HFF-Myc (cell line): ENCODE measurements at places on chromosomes 11 and 22.

DNA sequence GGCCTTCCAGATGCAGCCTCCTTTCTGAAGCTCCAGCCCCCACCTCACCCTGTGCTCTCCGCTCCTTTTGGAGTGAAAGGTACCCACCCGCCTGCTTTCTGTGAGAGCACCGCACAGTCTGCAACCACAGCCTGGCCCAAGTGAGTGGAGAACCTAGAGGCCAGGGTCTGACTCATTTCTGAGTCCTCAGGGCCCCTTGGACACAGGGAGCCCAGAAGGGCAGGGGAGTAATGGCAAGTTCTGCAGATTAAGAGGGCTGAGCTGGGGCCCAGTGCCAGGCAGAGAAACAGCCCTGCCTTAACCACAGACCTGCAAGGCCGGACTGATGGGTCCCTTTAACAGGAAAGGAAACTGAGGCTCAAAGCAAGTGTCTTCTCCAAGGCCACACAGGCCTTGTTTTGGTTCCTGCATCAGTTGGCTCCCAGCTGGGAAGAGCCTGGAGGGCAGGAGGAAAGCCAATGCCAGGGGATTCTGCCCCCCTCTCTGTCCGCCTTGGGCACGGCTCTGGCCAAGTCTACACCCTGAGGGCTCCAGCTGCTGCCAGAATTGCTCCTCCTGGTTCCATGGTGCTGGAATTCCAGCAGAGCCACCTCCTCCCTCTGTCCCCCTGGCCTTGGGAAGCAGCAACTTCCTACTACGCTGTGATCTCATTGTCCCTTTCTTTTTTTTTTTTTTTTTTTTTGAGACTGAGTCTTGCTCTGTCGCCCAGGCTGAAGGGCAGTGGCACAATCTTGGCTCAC lies 55.1 kb downstream of the CYTH4 start:
- DNase-seq, result no peak

DNA sequence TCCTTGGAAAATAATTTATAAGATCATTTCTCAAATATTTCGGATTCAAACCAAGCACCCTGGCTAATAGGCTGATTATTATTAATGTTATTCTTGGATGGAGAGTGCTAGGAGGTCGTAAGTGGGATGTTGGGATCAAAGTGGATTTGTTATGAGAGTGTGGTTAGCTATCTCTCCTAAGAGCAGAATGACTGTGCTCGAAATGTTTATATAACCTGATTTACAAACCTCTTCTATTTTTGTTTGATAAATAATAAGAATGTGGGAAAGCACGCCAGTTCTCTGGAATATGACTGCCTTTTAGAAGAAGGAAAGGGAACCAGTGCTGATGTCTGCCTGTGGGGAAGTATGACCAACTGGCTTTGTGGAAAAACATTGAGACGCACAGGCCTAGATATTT lies 527.5 kb downstream of the NTM start:
- DNase-seq, result no peak

DNA sequence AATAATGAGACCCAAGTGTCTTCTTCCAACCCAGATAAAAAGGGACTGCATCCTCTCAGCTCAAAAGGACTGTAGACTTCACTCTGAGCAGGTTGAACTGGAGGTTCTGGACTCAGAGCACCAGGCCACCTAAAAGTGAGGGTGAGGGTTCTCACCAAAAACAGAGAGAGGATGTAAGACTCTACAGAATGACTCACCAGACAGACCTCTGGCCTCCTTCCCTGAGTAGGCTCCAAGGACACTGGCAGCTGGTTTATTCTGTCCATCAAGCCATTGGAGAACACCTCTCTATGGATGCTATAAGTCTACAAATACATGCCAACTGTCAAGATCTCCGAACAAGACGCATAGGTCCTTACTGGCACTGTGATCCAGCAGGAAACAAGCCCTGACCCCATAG lies 27.2 kb downstream of the FEZ1 start:
- DNase-seq, result no peak

DNA sequence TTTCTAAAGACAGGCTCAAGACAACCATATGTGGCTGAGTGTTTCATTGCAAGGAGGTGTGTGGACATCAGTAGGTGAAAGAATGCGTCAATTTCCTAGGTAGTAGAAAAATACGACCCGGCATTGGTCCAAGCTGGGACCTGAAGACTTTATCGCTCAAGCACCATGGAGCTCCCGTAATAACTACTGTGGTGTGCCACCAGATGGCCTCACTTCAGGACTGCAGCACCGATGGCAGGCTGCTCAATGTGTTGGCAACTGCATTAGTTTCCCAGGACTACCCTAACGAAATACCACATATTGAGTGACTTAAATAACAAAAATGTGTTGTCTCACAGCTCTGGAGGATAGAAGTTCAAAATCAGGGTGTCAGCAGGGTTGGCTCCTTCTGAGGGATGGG lies 72.4 kb upstream of the FAT3 start:
- DNase-seq, result no peak

DNA sequence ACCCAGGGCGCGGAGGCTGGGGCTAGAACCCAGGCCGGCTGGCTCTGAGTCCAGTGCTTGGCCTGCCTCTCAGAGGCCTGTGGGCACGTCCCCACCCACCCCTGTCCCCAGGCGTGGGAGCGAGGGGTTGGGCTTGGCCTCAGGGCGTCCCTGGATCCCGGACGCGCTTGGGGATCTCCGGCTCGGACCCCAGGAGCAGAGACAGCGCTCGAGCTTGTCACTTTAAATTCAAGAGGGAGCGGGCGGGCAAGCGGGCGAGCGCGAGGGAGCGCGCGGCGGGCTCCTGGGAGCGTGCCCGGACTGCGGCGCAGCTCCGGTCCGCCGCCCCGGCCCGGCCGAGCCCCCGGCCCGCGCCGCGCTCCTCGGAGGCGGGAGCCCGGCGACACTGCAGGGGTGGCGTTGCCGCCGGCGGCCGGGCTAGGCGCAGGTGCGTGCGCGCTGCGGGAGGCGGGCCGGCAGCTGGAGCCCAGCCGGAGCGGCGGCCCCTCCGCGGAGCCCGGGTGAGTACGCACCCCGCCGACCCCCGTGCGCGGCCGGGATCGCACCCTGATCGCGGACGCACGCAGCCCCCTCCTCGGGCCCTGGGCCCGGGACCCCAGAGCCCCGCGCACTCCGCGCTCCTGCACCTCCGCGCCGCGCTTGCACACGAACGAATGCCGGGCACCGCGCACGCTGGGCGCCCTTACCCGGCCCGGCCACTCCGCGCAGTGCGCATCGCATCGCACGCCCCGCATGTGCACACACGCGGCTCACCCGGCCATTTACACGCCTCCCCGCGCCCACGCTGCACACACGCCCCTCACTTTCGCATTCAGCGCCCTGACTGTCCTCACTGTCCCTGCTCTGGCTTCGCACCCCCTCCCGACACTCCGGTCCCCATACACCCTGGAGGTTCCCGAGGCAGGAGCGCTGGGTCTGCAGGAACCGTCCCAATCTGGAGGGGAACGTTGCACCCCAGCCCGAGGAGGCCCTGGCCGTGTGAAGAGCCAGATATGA lies at the start of gene SYT12:
TSS of gene SYT12 (plus strand) at position 174 of the 996 bp plus-strand sequence. CDS start 7,011 bp downstream, outside the sequence.
- no peak for DNase-seq

DNA sequence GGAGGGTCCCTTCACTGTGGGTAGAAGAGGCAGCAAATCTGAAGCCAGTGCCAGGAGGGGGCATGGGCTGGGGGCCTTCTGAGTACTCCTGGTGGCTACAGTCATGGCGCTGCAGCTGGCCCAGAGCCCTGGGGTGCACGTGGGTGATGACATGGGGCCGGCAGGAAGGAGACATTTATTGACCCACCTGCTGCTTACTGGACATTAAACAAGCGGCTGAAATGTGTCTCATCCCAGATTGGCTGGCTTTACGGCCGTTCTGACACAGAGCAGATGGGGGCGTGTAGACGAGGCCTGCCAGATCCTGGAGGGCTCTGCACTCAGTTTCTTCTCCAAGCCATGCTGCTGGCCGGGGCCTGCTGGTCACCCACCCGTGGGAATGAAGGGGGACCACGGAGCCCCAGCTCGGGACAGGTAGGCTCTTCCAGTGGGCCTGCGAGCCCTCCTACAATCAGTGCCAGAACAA lies 906.9 kb downstream of the BRD1 start:
- no peak for DNase-seq

- no peak for DNase-seq
Observed at GRCh38 chr22:44026066-44026629, 2.0 kb downstream of the PARVB start.

DNA sequence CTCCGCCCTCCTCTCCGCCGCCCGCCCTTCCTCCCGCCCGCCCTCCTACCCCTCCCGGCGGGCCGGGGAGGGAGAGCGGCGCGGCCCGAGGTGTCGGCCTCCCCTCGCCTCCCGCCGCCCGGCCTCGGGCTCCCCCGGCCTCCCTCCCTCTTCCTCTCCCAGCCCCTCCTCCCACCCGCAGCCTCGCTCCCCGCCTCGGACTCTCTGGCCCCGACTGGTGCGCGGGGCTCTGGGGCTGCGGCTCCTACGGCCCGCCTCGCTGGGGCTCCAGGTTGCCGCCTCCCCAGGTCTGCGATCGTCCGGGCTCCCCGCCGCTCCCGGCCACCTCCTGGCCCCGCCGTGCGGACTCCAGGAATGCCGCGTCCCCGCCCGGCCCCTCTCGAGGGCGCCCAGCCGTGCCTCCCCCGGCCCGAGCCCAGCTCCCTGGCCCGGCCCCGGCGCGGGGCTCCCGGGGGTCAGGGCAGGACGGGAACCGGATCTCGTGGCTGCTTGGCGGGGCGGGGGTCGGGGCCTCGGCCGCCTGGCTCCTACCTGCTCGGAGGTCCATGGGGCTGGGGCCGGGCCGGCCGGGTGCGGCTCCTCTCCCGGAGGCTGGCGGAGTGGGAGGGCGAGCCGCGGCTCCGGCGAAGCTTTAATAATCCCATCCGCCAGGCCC lies at the start of gene CLCF1:
TSS of gene CLCF1 (minus strand) at position 606 of the 655 bp plus-strand sequence. CDS start at position 547, 59 bp downstream.
- no peak for DNase-seq

- no peak for DNase-seq
Observed at GRCh38 chr22:41551877-41552582, 7.8 kb upstream of the POLR3H start.

DNA sequence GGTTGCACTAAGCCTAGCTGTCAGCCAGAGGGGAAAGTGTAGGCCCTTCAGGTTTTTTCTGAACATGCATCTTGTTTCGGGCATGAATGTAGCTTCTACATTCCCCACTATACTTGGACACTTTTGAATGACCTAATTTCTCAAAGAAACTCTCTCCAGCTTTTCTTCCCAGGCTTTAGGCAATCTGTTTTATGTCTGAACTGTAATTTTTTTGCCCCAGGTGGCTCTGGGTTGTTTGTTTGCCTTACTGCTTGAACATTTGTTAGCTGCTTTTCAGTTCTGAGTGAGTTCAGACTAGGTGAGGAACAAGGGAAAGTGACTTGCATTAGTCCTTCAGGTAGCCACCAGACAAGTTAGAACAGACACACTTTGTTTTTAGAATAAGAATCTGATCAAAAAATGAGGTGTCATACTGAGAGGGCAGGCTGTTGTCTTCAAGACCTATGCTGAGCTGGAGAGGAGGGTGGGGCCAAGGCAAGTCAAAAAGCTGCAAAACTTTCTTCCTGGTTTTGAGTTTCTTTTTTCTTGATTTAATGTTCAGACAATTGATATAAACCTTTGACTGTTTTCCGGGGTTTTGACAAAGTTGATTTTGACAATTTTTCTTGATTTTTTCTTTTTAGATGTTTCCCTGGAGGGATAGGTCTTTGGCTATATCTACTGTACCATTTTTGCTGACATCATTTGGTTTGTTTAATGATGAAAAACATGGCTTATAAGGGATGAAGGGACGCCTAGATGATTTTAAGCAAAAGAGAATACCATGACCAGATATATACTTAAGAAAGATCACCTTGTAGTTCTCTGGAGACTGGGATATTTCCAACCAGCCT lies 182.8 kb downstream of the WNT11 start:
- DNase-seq, result no peak

- no peak for DNase-seq
Observed at GRCh38 chr22:30923168-30923900, 45.2 kb downstream of the MORC2 start.

- no peak for DNase-seq
Observed at GRCh38 chr11:111886844-111887243, 7.5 kb downstream of the CFAP68 start.

DNA sequence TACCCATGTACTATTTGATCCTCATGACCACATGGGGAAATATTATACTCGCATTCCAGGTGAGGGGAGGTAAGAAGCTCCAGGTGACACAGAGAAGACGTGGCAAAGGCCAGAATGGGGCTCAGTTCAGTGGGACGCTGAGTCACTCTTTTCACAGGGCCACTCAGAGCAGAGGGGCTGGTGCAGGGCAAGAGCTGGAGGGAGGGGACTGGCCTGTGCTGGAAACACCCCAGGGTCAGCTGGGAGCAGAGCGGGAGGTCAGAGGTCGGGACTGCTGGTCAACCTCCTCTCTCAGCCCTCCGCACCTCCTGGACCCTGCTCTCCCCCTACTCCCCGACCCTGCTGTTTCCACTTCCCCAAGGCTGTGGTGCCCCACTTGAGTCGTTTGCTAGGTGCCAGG lies 12.1 kb downstream of the APOL3 start:
- no peak for DNase-seq

- DNase-seq, result no peak
Observed at GRCh38 chr11:10302359-10302743, 2.5 kb upstream of the ADM start.

DNA sequence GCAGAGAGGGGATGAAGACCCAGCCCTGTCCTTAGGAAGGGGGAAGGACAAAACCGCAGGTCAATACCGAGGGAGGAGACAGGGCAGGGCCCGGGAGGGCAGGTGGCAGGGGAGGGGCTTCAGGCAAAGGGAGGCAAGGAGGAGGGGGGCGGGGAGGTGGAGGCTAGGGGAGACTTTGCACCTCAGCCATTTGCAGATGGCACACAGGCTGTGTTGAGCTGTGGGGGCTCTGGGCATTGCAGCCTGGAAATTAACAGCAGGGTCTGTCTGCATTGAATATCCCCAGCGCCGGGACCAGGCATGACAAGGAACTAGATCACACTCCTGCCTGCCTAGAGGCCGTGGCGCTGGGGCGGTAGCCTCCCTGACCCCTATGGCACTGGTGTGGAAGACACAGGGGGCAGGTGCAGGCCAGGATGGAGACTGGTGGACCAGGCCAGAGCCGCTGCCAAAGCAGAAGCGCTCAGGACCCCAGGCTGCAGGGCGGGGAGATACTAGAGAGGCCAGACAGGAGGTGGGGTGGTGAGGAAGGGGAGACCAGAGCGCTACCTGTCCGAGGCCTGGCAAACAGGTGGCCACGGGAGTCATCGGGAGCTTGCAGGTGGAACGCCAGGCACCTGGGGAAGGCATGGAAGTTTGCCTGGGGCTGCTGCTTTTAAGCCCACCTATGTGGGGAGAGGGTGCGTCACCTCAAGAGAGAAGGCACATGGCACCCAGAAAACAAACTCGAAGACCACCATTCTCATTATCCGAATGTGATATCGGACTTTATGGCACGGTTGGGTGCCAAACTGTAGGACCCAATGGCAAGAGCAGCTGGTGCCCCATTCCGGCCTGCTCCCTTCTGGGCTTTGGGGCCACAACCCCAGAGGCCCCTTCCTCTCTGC lies 11.5 kb downstream of the CBX6 start:
- DNase-seq, result no peak

DNA sequence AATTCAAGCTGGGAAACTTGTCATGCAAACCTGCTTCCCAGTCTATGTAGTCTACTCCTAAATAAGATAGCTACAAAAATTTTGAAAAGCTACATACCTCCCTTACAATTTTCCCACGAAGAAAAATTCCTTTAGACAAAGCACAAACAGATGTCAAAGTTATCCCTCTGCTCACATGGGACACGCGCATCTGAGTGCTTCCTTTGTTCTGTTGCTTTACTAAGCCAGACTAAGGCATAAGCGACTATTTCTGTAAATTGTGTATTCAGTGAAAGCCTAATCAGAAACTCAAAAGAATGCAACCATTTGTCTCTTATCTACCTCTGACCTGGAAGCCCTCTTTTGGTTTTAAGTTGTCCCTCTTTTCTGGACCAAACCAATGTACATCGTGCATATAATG lies 583.7 kb upstream of the B3GAT1 start:
- DNase-seq, result no peak

- DNase-seq, result no peak
Observed at GRCh38 chr11:63887386-63887999, 29.5 kb downstream of the RCOR2 start.
